ENCODE measurements at places on chromosomes 13 and 19.

DNA sequence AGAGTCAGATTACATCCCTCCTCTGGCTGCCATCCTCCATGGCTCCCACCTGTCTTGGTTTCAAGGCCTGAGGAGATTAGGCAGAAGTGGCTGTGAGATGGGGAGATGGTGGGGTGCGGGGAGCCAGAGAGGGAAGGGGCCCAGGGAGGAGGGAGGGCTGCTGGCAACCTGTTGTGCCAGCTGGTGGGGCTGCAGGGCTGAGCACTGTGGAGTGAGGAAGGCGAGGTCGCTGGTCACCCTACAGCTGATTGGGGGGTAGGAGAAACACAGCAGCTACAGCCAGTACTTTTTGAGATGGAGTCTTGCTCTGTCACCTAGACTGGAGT lies 48.3 kb downstream of the CD320 start:
- DNase-seq = no peak

- no peak for DNase-seq
Measured at GRCh38 chr13:111853721-111854120, 213.2 kb upstream of the SOX1 start.

DNA sequence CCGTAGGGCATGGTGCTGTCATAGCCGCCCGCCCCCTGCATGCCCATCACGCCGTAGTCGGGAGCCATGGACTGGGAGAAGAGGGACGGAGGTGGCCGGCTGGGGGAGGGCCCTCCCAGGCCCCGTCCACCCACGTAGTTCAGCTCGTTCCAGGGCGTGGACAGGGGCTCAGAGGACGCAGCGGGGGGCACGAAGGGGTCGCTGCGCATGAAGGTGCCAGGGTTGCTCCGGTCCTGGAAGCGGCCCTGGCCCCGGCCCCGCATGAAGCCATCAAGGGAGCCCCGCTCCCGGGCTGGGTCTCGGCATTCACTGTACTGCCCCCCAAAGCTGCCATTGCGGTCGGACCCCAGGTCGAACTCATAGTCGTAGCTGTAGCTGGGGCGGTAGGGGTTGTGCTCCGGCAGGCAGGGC lies 6.7 kb downstream of the AKAP8 start:
- no peak for DNase-seq

DNA sequence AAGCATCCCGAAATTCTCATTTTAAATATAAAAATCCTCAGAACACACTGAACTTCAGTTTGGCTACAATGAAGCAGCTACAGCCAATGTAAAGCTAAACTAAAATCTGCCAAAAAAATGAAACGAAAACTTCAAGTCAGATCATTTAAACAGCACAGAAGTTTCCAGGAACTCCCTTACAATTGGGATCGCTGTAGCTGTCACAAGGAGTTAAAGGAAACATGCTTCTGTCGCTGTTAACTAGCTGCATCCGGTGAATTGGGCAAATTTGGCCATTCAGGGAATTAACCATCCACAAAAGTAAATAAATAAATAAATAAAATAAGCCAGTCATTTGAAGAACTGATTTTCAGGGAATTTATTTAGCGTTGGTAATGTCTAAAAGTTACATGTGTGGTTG lies 77.0 kb upstream of the PEG3 start:
- DNase-seq = no peak

GRCh38 chr19:3880471-3881271 lies at the start of gene ATCAY:
ATCAY (plus strand) TSS chr19:3880685; CDS start chr19:3885768, 5,083 bp downstream.
- DNase-seq = no peak

- DNase-seq = no peak
Measured at GRCh38 chr13:96821971-96822370, 172.3 kb downstream of the OXGR1 start.

DNA sequence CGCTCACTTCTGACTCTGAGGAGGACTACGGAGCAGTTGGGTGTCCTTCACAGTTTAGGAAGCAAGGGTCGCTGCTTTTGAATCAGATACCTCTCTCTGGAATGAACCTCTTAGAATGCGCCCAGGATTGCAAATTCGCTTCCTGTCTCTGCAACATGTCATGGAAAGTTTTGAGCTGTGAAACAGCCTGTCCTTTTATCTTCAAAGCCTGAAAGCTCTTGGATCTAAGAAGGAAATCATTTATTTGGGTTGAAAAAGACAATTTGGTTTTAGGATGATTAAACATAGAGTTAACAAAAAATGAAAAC lies 134.1 kb downstream of the KATNAL1 start:
- DNase-seq = no peak

- no peak for DNase-seq
Measured at GRCh38 chr19:5042556-5042955, 73.6 kb downstream of the KDM4B start.

GRCh38 chr19:1173845-1174809 lies at the start of gene SBNO2:
SBNO2 (minus strand) TSS chr19:1174268; CDS start chr19:1154276, 19,992 bp downstream.
- peak; percentile 65 for DNase-seq

DNA sequence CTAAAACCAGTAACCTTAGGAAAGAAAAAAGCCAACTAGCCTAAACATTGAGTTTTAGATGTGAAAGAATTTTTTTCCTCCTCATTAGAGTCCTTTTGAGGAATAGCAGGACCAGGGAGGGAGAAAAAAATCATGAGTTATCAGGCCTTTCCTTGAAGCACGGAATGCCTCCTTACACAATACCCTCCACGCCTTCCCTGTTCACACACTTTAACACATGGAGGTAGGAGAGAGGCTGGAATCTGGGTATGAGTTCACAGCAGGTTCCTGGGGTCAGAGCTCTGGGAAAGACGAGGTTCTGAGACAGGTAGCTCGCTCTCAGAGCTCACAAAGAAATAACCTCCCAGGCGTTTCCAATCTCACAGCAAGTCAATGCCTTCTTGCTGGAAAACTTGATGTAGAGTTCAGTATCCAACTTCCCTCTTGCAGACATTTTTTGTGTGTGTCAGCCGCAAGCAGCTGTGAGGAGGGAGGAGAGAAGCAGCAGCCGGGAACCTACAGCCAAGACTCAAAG lies 716 bp downstream of the ZNF573 start:
- DNase-seq = peak; percentile 0

DNA sequence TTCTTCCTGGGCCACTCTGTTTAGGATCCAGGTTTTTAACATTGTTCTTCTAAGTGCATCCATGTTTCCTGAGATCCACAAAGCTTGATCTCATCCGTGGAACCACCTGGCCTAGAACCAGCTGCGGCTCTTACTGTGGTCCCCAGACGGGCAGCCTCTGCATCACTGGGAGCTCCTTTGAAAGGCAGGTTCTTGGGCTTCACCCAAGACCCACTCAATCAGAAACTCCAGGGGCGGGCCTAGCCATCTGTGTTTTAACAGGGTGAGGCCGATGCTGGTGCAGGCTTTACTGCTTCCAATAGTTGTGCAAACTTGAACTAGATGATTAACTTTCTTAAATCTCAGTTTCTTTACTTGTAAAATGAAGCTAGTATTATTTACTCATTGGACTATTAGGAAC lies 605.7 kb downstream of the FGF9 start:
- DNase-seq = no peak

GRCh38 chr19:49441960-49442350 lies 628 bp upstream of the SLC17A7 start:
- no peak for DNase-seq

GRCh38 chr13:39855236-39855635 lies 199.8 kb downstream of the COG6 start:
- no peak for DNase-seq

DNA sequence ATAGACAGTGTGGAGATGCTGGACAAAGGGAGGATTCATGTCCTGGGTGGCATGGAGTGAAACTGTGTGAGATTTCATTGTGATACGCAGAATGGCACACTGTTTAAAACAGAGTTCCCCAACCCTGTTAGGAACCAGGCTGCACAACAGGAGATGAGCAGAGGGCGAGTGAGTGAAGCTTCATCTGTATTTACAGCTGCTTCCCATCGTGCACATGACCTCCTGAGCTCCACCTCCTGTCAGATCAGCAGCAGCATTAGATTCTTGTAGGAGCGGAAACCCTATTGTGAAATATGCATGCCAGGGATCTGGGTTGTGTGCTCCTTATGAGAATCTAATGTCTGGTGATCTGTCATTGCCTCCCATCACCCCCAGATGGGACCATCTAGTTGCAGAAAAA lies 72.5 kb downstream of the RAP2A start:
- peak; percentile 85 for DNase-seq
